WERI-Rb-1 (cell line): ENCODE measurements at places on chromosomes 16 and 17.

DNA sequence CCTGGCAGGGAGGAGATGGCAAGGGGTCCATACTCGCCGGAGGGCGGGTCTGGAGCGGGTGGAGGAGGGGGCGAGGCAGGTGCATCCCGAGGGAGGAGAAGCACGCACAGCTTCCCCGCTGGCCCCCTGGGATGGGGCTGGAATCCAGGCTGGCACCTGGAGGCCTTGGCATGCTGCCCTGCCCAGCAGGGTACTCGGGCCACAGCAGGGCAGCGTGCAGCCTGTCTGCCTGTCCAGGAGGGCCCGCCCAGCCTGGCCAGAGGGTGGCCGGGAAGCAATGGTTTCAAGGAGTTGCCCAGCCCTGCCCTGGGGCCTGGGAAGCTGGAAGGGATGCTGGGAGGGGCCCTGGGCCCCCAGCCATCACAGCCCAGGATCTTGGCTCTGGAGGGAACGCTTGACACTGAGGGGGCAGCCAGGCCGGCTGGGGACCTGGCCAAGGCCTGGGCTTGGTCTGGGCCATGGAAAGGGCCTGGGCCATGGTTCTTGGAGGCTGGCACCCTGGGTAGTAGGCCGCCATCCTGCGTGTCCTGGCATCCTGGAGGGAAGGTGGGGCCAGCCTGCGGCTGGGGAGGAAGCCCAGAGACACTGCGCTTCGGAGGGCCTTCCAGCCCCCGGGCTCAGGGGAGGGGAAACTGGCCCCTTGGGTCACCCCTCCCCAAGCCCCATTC lies 1.1 kb downstream of the GLIS2 start:
- no peak for DNase-seq

DNA sequence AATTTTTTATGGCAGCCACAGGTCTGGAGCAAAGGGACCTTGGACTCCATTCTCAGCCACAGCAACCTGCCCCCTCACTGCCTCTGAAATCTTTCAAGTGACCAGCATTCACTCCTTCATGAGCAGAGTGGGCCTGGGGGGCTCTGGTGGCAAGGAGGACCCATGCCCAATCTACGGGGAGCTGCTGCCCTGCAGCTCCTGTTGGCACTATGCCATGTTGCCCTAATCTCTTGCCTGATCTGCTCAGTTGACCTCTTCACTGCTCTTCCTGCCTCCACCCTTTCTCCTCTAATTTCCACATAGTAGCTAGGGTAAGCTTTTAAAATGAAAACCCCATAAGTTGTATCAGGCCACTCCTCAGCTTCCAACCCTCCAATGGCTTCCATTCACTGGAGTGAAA lies 2.9 kb upstream of the PRKCB start:
- DNase-seq = no peak

GRCh38 chr17:73506470-73507435 lies 137.5 kb downstream of the SDK2 start:
- DNase-seq = peak; percentile 82

- no peak for DNase-seq
These were observed 42.7 kb downstream of the CYB5B start for GRCh38 chr16:69467080-69467479.

DNA sequence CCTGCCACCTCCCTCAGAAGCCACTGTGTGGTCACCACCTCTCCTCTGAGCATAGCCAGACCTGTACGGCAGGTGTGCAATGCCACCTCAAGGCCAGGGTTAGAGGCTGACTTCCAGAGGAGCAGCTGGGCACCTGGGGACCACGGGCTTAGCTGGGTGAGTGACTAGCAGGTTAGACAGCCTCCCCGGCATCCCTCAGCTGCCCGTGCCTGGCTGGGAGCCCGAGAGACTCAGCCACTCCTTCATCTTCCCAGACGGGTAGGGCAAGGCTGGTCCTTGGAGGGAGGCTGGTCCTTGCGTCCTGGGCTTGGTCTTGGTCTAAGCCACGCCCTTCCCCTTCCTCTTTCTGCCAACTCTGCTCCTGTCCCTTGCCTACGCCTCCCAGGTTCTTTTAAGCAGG lies 7.8 kb downstream of the CRHR1 start:
- DNase-seq = no peak

DNA sequence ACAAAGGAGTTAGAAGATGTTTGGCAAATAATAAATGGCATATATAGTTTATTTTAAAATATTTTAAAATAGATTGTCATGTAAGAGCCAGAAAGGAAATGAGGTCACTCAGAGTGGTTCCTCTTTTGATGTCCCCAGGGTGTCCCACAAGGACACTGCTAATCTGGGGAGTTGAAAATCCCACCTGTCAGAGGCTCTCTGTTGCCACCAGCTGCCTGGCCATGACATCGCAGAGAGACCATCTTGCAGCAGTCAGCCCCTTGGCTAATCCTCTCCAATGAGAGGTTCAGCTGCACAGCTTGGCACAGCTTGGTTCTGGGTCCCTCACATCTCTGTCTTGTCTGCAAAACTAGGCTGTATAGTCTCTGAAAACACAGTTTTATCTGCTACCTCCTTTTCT lies 11.0 kb upstream of the RBFOX1 start:
- peak; percentile 87 for DNase-seq

- no peak for DNase-seq
These were observed 2.2 kb upstream of the FOXK2 start for GRCh38 chr17:82517230-82517865.

DNA sequence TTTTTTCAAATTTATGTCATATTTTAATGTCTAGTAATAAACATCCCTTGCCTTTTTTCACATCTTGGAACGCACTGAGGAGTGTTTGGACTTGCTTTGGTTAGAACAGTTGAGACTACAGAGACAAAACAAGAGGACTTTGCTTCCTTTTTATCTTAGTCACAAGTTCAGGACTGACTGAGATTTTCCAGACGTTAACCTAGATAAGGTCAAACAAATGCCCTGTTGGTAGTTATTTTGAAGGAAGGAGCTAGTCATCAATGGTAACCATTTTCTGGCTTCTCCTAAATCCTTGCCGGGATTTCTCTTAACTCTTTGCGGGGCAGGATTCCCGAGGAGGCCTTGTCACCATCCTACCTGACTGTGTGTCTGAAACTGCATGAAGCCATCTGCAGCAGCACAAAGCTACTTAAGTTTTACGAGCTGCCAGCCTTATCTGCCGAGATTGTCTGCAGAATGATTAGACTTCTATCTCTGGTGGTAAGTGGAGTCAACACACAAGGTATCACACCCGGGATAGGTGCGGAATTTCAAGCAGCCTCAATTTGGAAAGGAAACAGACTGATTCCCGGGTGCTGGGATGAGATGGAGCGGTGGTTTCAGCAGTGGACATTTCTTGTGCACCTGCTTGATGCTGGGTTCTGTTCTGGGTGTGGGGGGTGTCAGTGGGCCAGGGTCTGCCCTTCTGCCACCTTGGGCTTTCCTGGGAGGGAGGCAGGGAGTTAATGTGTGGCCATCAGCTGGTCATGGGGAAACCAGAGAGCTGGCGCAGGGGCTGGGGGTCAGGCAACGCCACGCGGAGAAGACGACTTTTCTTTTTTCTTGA lies 48.3 kb downstream of the RNF213 start:
- DNase-seq = peak; percentile 86

DNA sequence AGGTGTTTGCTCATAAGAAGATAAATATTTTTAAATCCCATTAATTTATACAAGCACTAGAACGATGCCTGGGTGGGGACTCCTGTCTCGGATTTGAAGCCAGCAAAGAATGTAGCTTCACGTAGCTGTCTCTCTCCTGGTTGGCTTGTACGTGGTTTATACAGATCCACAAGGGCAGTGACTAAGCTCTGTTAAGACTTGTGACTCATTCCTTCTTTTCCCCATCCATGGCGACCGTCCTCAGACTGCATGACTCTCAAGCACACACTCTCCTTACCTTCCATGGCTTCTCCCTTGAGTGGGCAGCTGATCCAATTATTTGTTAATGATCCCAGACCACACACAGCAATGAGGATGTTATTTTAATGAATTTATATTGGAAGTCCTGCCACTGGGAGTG lies 679.7 kb upstream of the SOX9 start:
- DNase-seq = peak; percentile 13

- no peak for DNase-seq
These were observed 44.3 kb upstream of the GNG13 start for GRCh38 chr16:844638-845350.

DNA sequence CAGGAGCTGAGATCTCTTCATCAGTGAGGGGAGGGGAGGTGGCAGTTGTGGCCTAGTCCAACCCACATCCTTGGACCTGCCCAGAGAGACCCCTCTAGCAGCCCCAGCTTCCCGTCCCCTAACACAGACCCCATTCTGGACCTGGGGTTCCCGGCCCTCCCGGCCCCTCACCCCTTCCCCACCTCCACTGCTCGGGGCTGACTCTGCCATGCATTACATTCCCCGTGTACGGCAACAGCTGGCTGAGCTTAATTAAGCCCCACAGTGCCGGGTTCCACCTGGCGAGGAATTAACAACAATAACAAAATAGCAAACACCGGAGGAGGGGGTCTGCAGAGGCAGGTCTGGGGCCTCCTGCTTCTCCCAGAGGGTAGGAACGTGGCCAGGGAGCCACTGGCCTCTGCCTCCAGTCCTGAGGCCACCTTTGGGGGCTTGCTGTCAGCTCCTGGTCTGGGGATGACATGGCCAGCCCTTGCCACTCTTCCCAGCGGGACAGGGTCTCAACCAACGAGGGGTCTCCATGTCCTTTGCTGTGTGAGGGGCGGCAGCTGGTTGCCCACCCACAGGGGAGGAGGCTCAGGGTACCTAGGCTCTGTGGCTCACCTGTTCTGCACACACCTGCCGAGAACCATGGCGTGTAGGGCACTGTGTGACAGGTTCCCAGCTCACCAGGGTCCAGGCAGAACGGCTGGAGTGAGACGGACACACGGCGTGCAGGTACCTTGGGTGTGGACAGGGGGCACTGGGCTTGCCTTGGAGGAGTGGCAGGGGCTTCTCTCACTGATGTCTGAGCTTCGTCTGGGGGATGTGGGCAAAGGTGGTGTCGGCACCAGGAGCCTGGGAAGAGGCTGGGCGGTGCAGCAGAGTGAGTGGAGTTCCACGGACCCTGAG lies 46.9 kb upstream of the CBFA2T3 start:
- peak; percentile 13 for DNase-seq
